ENCODE measurements at places on chromosomes 4 and X.

DNA sequence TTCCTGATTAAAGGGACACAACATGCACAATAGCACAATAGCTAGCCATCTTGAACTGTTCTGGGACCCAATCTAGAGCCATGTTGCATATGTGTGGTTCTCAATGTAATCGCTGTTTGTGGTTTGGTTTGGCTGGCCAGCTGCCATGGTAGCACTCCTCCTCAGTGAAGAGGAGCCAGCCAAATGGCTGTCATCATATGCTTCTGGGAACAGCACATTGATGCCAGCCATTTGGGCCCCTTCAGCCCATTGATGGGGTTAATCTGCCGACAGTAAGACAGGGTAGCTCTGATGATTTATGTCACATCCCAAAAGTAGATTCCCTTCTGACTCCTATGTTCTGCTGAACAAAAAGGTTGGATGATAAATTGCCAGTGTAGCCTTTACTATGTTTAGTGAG, 48.5 kb downstream of the AWAT2 start:
- no peak for DNase-seq

DNA sequence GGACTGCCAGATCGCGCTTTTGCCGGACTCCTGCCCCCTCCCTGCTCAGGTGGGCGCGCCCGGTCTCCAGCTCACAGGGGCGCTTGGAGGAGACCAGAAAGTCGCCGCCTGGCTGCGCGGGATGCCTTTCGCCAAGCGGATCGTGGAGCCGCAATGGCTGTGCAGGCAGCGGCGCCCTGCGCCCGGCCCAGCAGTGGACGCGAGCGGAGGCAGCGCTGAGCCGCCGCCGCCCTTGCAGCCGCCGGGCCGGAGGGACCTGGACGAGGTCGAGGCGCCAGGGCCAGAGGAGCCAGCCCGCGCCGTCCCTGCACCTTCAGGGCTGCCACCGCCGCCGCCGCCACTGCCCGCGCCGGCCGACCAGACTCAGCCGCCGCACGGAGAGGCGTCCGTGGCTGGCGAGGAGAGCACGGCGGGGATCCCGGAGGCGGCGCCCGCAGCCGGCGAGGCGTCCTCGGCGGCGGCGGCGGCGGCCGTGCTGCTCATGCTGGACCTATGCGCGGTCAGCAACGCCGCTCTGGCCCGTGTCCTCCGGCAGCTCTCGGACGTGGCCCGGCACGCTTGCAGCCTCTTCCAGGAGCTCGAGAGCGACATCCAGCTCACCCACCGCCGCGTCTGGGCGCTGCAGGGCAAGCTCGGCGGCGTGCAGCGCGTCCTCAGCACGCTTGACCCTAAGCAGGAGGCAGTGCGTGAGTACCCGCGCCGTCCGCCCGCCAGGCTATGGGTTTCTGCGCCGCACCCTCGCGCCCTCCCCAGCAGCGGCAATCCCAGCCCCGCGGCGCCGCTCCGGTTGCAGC, 834 bp downstream of the NHS start:
- DNase-seq = no peak

DNA sequence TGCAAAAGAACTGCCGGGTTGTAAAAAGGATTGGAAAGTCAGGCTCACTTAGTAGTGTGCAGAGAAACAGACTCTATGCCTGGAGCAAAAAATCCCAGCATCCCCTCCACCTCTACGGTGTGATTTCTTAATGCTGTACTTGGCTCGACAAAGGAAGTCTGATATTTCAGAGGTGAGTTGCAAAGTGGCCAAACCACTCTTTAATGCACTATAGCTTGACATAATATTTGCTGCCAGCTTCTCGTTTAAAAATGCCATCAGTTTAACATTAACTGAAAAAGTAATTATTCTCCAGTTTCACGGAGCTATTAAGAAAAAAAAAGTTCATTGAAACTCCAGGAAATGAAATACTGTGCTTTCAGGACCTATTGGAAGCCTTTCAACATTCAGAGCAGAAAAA, 448.3 kb upstream of the ZFP42 start:
- no peak for DNase-seq

DNA sequence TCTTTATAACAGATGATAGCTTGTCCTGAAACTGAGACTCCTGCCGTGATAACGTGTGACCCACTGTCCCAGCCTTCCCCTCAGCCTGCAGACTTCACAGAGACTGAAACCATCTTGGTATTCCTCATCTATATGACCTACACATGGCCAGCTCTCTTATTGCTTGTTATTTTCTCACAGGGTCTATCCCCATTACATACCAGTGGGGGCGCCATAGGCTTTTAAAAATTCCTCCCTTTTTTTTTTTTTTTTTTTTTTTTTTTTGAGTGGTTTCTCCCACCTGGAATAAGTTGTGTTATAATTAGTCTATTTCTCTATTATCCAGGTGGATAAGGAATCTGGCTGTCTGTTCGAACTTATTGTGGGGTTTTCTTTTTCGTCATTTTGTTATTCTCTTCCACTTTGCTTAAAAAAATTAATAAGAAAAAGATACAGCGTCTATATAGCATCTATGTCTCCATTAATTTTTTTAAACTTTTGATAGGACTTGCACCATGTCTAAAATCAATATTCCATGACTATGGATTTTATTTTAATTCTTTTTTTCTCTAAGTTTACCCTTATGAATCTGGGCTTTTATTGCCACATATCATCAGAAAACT, 47.2 kb downstream of the GYG2 start:
- DNase-seq = no peak

DNA sequence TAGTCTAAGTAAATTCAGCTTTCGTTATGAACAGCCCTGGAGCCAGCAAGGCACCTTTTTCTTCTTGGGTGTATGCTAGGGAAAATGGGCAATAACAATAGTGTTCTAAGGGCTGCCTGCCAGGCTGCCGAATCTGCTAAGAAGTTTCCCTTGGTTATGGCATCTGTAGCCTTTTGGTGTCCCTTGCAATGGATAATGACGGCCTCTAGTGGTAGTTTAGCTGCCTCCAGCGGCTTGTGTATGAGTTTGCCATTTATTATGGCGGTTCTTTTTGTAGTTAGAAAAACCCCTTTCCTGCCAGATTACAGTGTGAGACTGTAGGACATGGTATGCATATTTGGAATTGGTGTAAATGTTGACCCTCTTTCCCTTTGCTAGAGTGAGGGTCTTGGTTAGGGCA, 78.9 kb upstream of the SPIN4 start:
- DNase-seq = no peak

DNA sequence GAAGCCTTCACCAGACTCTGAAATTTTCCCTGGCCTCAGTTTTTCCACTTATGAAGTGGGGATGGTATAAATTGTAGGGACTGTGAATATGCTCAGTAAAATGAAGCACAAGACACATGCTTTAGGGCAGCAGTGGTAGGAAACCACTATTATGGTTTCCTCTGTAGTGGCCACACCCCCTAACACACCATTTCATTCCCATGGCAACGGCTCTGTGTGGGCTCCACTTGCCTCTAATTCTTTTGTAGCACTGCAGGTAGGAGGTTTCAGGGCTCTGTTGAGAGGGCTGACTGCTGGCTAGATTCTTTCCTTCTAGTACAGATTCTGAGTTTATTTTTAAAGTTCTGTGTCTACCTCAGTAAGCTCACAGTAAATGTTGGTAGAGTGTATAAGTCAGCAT, 3.5 kb upstream of the VMA21 start:
- no peak for DNase-seq

All from amniotic epithelial cell (primary cell).